ENCODE measurements at places on chromosomes 11 and 22.
A peak's percentile ranks its signal among the peaks of the same experiment; 100 is the strongest.

DNA sequence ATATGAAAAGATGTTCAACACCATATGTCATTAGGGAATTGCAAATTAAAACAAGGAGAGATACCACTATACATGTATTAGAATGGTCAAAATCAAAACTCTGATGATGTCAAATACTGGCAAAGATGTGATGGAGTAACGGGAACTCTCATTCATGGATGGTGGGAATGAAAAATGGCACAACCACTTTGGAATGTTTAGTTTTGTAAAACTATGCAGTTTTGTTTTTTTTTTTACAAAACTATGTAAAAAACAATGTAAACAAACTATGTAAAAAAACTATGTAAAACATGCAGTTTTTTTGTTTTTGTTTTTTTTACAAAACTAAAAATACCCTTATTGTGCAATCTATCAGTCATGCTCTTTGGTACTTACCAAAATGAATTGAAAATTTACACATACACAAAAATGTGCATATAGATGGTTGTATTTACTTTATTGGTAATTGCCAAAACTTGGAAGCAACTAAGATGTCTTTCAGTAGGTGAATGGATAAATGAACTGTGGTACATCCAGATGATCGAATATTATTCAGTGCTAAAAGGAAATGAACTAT is 5.0 kb upstream of the USP47 start:
- DNase-seq = no peak

- DNase-seq = peak; percentile 31
These were observed 221.4 kb downstream of the BLID start for GRCh38 chr11:121894581-121894980.

DNA sequence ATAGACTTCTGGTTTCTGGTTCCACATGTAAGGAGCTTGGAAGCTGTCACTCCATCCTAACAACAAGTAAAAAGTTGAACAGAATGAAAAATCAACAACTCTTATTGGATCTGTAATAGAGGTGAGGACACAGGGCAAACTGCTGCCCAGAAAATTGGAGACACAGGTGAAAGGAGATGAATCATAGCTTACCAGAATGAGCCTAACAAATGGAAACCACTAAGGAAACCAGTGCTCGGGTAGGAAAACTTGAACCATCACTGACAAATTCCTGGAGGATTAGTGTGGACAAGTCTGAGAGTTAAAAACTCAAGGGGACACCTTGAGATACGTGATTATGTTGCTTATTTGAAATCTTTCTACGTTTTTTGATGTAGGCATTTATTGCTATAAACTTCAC is 52.1 kb downstream of the GDPD4 start:
- no peak for DNase-seq

DNA sequence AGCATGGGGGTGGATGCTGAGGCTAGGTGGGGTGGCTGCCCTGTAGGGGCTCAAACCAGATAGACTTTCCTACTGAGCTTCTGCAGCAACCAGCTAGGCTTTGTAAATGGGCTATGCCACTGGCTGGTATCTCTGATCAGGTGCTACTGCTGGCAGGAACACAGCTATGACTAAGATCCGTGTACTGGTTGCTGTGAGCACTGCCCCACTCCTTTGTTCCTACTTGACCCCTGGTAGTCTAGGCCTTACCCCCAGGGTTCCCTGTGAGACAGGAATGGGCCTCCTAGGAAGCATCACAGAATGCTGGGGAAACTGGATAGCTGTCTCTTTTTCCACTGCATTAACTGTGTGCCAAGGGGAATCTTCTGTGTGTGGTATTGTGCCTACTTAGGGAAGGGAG is 58.4 kb upstream of the GAB2 start:
- DNase-seq = no peak

DNA sequence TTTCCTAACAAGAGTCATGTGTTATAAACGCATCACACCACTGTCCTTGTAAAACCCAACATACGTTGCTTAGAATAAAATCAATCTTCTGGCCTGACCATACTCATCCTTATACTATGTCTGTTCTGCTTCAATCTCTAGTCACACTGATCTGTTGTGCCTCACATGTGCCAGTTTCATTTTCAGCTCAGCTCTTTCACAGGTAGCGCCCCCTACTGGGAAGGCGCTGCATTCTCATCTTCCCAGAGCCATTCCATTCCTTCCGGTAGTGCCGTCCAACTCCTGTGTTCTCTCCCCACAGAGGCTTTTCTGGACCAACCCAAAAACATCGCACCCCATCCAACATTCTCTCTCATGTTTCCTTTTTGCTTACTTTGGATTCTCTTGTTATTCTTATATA is 22.2 kb downstream of the CASP5 start:
- DNase-seq = no peak

DNA sequence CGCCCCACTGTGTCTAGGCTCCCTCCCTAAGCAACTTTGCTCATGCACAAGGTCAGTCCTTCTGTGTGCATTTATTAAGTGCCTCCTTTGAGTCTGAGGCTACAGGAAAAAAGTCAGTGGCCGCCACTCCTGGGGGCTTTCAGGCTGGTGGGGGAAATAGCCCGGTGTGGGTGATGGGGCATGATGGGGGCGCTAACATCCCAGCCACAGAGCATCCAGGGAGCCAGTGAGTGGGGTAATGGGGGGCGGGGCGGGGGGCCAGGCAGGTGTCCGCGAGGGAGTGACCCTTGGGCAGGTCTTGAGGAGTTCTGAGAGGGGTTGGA is 9.9 kb upstream of the EHD1 start:
- DNase-seq = no peak

DNA sequence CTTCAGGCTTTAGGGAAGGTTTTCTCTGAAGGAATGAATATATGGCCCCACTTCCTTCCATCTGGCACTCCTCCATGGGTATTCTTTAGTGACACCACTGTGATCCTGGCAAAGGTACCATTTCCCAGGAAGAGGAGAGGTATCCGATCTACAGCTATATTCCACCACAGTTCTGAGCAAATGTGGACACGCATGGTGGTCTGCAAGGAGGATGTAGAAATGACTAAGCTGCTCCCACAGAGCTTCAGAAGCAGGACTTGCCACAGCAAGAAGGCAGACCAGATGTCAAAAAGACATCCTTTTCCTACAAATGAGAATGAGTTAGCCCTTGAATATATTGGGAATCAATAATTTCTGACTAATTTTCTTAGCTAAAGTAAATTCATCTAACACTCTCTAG is 45.5 kb downstream of the ARFGAP2 start:
- no peak for DNase-seq

GRCh38 chr11:299951-300735 is 817 bp upstream of the IFITM5 start:
- peak; percentile 25 for DNase-seq
